ENCODE measurements at places on chromosomes 7 and 10.
A peak's percentile ranks its signal among the peaks of the same experiment; 100 is the strongest.

DNA sequence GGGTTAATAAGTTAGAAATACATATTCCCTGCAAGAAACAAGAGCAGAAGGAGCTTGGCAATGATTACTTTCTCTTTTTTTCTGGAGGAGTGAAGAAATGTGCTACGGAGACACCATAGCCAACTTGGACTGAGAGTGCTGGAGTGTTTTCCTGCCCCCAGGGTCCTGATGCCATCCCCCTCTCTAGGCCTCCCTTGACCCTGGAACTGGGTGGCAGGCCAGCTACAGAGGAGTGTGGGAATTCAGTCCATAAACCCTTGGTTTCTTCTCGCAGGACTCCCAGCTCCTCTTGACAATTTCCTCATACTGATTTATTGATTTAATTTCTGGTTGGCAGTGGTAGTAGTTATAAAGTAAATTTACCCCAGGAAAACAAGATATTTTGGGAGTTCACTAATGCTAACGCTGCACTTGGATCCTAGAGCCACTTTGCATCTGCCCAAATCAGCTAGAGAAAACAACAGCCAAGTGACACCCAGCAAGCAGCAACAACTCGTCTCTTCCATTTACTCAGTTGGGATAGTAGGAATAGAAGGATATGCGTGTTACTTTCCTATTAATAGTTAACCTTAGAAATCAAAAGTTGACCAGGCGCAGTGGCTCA, 76.4 kb upstream of the CELF2 start:
- no peak for DNase-seq

GRCh38 chr7:51636503-51636902, 319.9 kb upstream of the COBL start:
- no peak for DNase-seq

- DNase-seq, result no peak
Observed at GRCh38 chr10:72802763-72803505, 90.6 kb upstream of the OIT3 start.

GRCh38 chr10:17616403-17617030, 657 bp downstream of the HACD1 start:
- peak; percentile 59 for DNase-seq

- DNase-seq, result no peak
Observed at GRCh38 chr10:22334414-22335172, 10.7 kb upstream of the SPAG6 start.

DNA sequence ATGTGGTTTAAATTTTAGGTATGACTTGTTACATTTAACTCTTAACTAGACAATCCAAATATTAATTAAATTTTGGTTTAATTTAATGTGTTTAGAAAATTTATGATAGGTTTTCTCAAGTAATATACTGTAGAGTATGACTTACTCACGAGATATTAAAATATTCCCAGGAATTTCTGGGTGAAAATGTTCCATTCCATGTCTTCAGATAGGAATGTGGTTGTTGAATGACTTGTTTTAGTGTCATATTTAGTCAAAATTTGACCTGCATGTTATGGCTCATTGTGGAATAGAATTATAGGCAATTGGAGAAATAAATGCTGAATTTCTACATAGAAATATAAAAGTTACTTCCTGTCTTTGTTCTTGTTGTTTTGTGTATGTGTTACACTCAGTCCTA, 46.7 kb downstream of the SHOC2 start:
- no peak for DNase-seq

DNA sequence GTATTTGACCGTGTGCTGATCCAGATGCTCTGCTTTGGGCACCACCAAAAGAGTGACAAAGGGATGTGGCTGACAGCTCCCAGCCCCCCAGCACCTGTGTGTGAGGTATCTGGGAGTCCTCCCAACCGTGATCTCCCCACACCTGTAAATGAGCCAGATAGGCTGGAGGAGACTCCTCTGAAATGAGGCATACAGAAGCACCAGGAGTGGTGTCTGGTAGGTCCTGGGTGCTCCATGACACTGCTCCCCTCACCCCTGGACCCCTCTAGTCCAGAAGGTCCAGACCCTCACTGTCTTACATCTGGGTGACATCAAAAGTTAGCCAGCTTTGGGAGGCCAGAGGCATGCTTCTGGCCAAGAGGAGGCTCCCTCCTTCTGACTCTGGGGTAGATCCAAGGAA, 20.0 kb upstream of the DRGX start:
- DNase-seq, result no peak

- no peak for DNase-seq
Observed at GRCh38 chr10:124299696-124300095, 119.0 kb downstream of the OAT start.

DNA sequence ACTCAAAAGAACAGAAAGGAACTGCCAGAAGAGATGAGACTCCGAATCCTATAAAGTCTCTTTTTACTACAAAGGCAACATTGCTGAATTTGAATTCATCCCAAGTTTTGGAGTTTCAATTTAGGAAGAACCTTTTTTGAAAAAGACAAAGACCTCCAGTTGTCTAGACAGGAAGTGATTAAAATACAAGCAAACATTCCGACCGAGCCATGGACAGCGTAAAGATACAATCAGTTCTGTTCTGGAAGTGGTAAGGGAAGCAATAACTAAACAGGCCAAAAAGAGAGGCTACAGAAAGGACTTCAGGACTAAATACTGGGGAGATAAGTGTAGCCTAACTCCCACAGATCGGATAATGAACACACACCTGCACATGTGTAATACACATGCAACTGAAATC, 101.0 kb downstream of the SMURF1 start:
- DNase-seq, result no peak

- no peak for DNase-seq
Observed at GRCh38 chr10:30557884-30558283, 71.7 kb downstream of the LYZL2 start.

- no peak for DNase-seq
Observed at GRCh38 chr7:44881610-44882009, 3.7 kb downstream of the PURB start.

DNA sequence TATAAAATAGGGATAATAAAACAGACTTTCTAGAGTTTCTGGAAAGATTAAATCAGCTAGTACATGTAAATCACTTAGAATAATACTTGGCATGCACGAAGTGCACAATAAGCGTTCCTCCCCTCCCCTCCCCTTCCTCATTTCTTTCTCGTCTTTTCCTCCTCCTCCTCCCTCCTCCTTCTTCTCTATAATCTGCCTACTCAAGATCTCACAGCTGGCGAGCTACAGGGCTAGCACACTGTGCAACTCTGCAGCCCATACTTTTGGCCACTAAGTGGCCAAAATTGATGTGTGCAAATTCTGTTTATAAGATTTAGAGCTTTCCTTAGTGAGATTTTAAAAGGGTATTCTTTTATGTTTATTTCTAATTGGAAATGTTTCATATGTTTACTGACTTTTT, 565.3 kb downstream of the PHTF2 start:
- peak; percentile 58 for DNase-seq

GRCh38 chr10:1171182-1171581, 115.0 kb downstream of the WDR37 start:
- no peak for DNase-seq

DNA sequence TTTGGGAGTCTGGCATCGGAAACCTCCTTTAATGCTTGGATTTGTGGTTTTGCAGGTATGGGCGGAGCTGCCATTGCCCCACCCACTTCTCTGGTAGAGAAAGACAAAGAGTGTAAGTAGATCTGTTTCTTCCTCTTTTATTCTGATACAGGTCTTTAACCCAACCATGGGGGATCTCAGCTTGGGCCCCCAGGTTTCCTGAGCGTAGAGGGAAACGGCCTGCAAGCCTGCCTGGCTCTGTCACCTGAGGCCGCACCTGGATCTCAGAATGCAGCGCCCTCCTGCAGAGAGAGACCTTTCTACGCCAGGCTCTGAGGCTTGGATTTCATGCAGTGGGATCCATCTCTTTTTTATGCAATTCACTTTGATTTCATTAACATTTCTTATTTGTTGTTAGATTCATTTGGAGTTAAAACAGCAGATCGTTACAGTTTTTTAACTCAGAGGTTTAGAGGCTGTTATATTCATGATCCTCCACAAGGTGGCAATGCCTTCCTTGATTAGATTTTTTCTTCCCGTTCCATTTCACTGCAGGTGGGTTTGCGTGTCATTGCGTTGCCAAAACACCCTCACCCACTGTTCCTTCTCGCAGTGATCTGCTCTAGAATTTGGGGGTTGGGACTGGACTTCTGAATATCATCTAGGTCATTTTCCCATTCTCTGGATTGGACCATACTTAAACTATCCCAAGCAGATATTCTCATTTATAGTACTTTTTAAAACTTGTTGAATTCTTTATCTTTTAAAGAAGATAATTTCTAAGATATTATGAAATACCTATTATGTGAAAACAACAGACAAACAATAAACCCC, 20.0 kb downstream of the RBM17 start:
- peak; percentile 54 for DNase-seq

DNA sequence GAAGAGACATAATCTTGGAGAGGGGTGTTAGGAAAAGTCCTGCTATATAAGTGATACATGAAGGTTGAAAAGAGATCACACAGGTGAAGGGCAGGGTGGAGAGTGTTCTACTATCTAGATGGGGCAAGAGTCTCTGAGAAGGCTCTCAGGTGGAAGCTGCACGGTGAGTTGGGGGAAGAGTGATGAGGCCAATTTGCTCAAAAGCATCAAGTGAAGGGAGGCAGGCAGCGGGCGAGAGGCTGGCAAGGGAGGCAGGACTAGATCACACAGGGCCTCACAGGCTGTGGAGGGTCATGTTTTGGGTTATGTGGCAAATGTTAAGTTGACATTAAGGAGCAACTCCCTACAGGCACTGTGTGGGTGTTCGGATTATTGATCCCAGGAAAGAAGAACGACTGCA, 2.6 kb upstream of the COL17A1 start:
- no peak for DNase-seq
